ENCODE measurements at places on chromosomes 12 and 14.

DNA sequence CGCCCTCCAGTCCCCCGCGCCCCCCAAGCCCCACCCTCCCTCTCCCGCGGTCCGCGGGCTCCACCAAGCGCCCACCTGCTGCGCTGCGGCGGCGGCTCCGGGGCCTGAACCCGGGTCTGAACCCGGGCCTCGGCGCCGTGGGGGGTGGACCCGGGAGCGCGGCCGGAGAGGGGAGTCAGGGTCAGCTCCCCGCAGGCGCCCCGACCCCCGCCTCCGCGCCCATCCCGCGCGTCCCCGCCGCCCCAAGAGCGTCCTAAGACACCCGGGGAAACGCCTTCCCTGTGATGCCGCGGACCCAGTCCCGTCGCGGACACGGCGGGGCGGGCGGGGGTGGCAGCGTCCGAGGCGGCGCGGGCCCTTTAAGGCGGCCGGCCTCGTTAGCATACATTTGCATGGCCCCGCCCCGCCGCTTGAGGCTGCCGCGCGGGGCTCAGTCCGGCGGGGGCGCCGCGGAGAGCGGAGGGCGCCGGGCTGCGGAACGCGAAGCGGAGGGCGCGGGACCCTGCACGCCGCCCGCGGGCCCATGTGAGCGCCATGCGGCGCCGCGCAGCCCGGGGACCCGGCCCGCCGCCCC lies at the start of gene MMP17:
TSS of gene MMP17 (plus strand) at position 433 of the 574 bp plus-strand sequence. CDS start at position 535, 102 bp downstream.
- DNase-seq: no peak

GRCh38 chr12:107322063-107322462 lies 228.7 kb upstream of the CRY1 start:
- no peak for DNase-seq

DNA sequence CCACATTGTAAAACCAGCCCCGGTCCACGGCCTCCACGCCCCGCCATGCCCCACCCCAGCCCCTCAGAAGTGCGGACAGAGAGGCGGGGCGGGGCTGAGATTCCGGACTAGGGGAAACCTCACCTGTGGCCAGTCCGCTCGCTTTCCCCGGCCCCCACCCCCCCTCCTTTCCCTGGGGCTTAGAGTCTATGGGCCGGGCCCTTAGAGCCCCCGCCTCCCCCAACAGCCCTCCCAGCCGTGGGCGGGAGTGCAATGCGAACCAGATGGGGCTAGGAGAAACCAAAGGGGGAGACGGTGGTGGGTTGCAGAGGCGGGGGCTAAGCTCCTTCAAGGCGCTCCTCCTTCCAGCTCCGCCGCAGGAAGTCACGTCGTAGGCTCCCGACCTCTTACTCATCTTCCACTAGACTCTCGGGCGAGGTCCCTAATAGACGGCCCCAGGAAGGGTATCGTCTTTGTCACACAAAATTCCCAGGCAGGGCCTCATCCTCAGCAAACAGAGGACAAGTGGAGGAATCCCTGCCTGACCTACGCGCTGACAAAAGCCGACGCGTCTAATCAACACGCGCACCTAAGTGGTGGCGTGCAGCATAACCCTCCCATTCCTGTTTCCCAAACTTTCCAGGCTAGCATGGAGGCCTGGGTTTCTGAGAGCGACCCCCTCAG lies 1.1 kb upstream of the NAB2 start:
- DNase-seq: peak; percentile 92

DNA sequence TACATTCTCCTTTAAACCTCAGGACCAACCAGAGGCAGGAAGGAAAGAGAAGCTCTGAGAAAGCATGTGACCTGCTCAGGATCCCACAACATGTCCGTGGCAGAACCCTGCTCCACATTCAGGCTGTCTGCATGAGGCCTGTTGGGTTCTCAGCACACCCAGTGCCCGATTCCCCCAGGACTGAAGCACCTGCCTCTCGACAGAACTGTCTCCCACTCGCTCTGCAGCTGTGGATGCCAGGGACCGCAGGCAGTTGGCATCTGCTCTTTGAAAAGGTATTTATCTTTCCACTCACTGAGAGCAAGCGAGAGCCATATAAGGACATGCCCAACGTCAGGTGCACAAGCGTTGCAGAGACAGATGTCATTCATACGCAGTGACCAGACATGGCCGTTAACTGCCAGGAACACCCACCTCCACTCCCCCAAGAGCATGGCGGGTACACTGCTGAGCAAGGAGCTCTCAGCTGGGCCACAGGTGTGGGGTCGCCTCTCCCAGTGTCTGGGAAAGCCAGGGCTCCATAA lies 18.9 kb downstream of the PITPNM2 start:
- no peak for DNase-seq

GRCh38 chr14:72726444-72726843 lies 167.5 kb downstream of the DPF3 start:
- DNase-seq: no peak

DNA sequence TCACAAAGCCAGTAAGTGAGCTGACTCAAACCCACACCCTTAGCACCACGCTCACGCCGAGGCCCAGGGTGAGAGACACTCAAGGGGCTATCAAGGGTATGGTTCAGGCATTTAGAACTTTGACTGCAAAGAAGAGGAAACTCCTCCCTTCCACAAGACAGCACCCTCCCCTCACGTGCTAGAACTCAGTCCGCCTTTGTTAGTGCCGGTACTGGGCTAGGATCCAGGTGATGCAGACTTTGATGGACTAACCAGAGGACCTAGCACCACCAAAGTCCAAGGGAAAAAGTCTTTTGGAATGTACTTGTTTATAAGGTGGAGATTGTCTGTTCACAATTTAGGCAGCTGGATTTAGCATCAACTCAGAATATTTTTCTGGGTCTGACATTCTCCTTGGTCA lies 33.7 kb downstream of the VWF start:
- no peak for DNase-seq

GRCh38 chr14:99532310-99532709 lies 51.1 kb downstream of the CCNK start:
- DNase-seq: no peak

DNA sequence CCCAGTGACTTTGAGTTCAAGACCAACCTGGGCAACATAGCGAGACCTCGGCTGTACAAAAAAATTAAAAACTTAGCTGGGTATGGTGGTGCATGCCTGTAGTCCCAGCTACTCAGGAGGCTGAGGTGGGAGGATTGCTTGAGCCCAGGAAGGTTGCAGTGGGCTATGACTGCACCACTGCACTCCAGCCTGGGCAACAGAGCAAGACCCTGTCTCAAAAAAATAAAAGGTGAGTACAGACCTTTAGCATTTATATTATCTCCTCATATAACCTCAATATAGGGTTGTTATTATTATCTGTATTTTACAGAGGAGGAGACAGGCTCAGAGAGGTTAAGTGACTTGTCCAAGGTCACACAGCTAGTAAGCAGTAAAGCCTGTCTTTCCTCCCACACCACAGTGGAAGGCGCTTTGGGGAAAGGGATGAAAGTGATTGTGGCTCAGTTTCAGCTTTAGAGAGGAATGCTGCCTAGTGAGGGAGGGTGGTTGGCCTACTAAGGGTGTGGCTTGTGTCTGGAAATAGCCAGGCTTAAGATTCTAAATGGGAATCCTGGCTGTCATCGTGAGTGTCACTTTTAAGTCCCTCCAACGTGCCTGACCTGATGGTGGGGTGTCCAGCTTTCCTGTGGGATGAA lies 7.2 kb downstream of the TPCN1 start:
- DNase-seq: no peak

- DNase-seq: no peak
Measured at GRCh38 chr14:68977180-68977717, 1.9 kb downstream of the ACTN1 start.

DNA sequence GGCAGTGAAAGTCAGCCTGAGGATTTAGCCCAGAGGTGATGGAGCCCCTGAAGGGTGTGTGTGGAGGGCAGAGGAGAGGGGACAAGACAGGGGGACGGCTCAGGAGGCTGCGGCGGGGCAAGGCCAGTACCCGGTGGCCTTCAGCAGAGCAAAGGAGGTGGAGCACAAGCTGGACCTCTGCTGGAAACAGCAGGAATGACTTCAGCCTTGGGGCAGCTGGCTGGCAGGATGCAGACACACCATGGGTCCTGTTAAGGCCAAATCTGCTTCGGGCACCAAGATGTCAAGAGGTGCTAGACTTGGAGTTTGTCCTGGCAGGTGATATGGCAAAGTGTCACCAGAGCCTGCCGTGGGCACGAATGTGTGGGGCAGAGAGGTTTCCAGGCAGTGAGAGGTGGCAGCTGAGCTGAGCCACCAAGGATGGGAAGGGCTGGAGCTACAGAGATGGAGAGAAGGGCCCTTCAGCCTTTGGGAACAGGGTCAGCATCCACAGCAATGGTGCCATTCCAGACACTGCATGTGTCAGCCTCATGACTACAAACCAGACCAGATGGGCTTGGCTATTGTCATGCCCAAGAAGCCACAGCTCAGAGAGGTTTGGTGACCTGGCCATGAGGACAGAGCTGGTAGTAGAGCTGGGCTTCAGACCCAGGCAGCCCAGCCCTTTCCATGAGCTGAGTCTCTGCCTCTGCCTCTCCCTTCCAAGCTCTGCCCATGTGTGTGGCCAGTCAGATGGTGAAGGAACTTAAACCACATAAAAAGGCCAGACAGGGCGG lies 91.9 kb downstream of the LGMN start:
- no peak for DNase-seq

- no peak for DNase-seq
Measured at GRCh38 chr12:29728030-29728429, 55.7 kb downstream of the TMTC1 start.

GRCh38 chr12:111440152-111440551 lies 34.4 kb downstream of the SH2B3 start:
- no peak for DNase-seq

DNA sequence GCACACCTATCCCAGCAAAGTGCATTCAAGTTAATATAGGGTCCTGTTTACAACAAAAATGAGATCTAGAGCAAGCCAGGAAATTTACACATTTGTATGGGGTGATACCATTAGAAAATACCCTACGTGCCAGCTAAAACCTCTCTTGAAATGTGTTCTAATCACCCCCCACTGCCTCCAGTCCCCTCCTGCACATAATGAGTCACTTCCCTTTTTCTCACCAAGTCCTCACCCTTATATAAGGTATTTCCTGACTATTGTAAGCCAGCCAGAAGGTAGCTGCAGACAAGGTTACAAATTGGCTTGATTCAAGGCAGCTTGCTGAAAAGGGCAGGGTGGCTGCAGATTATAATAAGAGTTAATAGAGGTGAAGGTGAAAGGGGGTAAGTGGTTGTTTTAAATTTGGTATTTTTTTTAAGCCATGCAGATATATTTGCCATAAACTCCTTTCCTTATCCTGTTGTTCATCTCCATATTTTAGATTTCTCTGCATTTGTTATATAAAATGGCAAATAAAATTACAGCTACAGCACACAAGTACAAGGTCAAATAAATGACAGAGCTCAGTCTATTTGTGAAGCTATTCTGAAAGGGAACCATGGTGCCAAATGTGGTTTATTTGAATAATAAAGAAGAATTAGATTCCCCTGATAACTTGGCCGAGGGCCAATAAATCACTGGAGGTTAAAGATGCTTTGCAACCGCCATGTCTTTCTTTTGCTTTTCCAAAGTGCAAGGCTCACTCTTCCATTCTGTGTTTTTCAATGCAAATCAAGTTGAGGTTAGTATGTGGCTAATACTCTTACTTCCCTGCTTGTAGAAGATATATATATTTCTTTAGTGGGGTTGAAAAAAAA lies 385.9 kb downstream of the EGLN3 start:
- DNase-seq: no peak

DNA sequence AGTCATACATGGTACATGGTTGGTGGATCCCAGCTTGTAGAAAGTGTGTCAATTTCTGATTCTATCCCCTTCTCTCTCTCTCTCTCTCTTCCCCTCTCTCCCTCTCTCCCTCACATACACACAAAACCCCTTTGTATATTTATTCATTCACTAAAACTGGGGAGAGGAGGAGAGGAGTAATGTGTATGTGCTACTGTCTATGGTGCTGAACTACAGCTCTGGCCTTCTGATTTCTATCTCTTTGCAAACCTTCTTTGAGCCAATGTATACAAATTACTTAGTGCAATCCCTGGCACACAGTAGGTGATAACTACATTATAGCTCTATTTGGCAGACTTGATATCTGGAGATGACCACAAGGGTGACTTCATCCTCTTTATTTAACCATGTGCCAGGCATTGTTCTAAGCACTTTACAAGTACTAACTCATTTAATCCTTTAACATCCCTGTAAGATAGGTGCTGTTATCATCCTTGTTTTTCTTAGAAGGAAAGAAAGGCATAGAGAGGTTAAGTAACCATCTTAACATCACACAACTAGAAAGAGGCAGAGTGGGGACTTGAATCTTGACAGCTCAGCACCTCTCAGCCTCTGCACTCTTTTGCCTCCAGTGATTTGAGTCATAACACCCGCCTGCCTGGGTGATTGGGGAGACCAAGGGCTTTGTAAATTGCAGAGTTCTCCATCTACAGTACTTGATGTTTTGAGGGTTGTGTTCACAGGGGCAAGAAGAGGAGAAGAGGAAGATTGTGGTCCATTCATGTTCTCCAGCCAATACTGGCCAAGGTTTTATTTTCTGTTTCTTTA lies 21.3 kb downstream of the RPH3A start:
- DNase-seq: no peak

DNA sequence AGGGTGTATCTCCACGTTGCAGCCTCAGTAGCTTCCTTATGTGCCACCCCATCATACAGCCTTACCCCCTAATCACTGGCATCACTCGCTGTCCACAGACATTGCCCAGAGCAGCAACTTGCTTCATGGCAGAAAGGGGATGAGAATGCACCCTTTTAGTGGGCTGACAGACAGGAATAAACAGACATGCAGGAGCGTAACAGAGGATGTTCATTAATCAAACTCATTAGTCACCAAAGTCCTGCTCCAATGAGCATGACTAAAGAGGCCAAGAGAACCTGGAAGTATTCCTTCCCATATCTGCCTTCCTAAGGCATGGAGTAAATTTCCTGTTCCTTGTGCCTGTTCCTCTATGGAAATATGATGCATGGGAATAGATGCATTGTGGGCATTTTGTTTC lies 197.0 kb downstream of the PHLDA1 start:
- no peak for DNase-seq

- no peak for DNase-seq
Measured at GRCh38 chr14:44528180-44528579, 21.1 kb upstream of the FSCB start.

DNA sequence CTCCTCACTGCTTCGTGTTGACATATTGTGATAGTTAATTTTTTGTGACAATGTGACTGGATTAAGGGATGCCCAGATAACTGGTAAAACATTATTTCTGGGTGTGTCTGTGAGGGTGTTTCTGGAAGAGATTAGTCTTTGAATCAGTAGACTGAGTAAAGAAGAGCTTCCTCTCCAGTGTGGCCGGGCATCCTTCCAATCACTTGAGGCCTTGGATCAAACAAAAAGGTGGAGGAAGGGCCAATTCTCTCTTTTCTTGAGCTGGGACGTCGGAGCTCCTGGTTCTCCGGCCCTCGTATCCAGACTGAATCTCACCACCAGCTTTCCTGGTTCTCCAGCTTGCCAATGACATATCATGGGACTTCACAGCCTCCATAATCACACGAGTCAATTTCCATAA lies 240.4 kb downstream of the CHST11 start:
- DNase-seq: no peak
